ENCODE measurements at places on chromosomes 6 and 20.

- DNase-seq, result no peak
Observed at GRCh38 chr6:156395276-156395675, 381.9 kb upstream of the ARID1B start.

- no peak for DNase-seq
Observed at GRCh38 chr6:13404892-13405254, 76.5 kb upstream of the TBC1D7 start.

- DNase-seq, result no peak
Observed at GRCh38 chr6:75776461-75776860, 27.4 kb downstream of the MYO6 start.

- DNase-seq, result no peak
Observed at GRCh38 chr6:140285471-140285870, 911.0 kb upstream of the CITED2 start.

- DNase-seq, result no peak
Observed at GRCh38 chr6:14313248-14313647, 195.7 kb downstream of the CD83 start.

DNA sequence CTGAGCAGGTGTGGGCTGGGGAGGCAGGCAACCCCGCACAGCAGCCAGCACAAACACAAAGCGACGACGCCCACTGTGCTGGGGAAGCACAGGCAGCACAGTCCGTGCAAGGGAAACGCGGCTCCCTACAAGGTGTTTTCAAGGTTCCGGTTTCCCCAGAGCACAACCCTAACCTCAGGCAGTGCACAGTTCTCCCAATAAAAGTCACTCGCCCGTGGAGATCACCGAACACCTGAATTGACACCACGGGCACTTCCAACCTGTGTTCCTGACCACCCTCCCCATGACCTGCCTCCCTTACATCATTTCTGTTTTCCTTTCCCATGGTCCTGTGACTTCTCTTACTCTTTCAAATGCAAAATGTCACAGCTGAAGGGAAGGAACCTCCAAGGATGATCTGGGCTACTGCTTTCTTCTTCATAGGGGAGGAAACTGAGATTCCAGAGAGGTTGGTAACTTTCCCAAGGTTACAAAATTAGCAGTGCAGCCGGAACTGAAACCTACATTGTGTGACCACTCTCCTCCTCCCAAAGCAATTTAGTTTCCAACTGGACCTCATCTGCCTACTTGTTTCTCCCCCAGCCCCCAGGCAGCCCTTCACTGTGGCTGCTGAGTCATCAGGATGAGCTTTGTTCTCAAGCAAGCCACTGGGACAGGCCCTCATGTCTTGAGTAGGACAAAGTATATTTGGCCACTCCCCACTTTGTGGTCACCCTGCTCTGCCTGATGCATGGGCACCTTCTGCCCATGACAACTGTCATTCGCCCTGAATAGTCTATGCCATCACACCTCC is 125.3 kb downstream of the ATXN1 start:
- DNase-seq, result no peak

DNA sequence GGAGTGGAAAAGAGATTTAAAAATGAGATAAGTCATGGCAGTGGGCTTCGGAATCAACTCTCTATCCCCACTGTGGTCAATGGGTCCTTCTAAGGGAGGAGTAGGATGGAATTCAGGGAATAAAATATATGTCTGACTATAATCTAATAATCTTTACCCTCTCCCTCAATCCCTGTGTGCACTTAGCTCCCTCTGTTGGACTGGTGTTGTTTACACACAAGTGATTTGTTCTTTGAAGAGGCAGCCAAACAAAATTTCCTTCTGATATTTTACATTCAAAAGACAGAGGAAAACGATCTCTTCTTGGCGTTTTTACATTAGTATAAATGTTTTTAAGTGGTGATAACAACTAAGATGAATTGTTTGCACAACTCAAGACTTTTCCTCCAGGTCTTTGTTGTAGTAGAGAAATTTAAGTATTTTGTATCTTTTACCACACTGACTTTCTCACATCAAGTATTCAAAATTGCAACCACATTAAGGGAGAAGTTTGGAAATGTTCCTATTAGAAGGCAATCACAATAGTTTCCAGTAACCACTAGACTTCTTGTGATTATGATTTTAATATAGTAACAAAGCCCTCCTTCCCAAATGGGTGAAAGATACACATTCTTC is 317.8 kb downstream of the CENPW start:
- DNase-seq, result peak; percentile 32

DNA sequence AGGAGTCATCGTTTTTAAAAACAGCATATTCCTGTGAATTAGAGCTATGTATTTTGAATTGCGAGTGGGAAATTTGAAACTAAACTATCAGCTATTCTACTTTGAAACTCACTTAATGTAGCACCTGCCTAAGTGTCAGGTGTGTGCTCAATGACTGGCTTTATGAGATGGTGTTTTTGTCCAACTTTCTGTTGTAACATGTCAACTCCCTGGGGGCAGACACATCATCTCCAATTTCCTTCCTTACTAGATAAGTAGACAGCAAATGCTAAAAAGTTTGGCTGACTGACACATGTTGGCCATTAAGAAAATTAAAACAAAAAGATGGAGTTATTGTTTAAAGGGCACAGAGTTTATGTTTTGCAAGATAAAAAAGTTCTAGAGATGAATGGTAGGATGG is 226.9 kb downstream of the TFAP2B start:
- no peak for DNase-seq

DNA sequence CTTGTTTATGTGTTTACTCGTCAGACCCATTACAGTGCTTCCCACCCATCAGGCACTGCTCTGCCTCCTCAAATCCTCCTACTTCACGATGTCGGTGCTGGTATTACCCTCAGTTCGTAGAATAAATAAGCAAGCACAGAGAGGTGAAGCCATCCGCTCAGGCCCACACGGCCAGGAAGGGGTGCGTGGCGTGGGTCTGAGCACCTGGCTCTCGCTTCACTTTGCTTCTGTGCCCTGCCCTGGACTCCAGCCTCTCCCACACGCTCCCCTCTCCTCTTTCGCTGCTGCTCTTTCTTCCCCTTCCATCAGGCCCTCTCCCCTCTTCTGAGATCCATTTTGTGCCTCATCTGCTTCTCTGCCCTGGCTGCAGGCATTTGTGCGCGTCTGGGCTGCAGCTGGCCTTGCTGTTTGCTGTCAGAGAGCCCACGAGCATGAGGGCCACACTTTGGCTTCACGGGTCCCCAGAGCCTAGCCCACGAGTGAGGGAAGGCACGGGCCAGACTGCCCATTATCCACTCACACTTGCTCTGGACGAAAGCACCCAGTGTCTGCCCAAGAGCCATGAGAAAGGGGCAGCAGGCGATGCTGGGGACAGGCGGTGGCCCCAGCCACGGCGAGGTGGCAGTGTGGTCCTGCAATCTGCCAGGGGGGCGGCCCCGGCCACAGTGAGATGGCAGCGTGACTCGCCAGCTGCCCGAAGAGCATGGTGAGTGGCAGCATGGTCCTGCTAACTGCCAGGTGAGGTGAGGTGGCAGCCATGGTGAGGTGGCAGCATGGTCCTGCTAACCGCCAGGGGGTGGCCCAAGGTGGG is 96.2 kb upstream of the MPC1 start:
- no peak for DNase-seq

GRCh38 chr6:18441251-18441979 is 54.3 kb downstream of the RNF144B start:
- no peak for DNase-seq

DNA sequence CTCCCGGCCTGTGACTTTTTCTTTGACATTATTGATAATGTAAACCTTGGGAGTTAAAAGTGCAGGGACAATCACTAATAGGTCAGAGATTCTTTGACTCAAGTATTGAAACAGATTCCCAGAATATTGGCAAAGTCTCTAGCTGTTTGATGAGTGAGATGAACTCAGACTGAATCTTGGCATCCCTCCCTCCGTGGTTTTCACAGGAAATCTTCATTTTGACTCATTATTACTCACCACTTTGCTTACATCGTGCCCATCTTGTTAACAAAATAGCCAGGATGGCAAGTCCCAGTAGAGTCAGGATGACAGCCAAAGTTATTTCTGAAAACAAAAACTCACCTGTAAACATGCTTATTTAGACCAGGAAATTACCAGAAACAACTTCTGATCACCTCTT is 2.0 kb downstream of the TSBP1 start:
- no peak for DNase-seq

DNA sequence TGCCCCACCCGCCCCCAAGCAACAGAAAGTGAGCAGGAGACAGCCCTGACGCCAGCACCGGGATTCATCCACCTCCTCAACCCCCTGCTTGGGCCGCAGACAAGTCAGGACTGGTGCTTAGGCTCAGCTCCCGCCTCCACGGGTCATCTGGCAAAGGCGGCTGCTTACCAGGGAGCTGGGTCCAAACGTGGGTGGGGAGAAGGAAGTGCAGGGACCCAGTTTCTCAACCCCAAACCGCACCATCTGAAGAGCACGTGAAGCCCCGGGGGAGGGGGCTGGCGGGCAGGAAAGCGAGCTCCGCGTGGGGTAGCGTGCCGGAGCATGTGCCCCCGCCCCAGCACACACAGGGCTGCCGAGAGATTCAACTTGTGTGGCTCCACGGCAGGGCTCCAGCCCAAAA is 87.2 kb downstream of the BMP7 start:
- no peak for DNase-seq

- DNase-seq, result no peak
Observed at GRCh38 chr6:150150458-150150820, 7.6 kb downstream of the PPP1R14C start.

DNA sequence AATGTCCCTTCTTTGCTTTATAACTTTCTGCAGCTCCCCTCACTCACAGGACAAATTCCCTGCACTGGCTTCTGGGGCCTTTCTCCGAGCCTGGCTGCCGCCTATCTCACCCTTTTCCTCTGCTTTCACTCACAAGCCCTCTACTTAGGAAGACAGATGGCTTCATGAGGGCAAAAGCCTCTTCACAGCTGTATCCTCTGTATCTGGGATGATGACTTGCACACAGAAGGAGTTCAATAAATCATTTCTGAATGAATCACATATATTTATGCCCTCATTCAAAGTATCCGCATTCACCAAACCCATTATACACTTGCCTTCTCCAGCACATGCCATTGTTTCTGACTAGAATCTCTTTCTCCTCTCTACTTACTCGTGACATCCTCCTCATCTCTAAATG is 159.0 kb upstream of the RIPOR2 start:
- DNase-seq, result no peak

DNA sequence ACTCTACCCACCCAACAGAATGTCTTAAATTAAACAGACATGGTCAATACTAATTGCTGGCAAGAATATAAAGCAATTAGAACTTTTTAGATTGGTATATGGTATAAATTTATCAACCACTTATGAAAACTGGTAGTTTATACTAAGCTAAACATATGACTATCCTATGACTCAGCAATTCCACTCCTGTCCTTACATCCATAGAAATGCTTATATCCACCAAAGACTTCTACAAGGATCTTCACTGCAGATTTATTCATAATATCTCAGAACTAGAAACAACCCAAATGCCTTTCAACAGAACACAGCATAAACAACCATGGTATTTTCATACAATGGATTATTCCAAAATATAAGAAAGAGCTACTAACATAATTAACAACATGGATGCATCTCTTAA is 4.6 kb downstream of the ZNF184 start:
- no peak for DNase-seq

- DNase-seq, result no peak
Observed at GRCh38 chr6:31163922-31164321, 5.5 kb downstream of the TCF19 start.

DNA sequence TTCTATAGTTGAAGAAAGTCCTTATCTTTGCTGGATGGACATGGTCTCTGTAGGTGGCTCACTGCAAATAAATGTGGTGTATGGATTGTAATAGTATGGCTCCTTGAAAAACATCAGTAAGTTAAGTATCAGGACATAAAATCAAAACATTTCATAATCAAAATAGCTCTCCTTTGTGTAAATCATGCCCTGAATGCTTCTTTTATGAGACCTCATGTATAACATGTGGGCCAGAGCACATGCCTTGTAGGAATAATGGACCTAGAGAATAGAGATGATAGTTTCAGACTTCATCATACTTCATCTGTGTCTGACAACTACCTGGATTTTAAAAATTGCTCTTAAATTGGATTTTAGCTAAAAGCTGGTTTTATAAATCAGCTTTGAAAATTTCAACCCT is 159.9 kb downstream of the ASCC3 start:
- no peak for DNase-seq

DNA sequence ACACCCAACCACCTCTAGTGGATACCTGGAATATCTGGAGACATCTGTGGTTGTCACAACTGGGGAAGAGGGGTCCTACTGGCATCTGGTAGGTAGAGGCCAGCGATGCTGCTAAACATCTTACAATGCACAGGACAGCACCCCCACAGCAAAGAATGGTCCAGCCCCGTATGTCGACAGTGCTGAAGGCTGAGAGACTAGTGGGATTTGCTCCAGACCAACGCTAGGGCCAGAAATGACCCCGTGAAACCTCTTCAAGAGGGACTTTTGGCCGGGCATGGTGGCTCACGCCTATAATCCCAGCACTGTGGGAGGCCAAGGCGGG is 7.2 kb downstream of the PREX1 start:
- DNase-seq, result no peak

DNA sequence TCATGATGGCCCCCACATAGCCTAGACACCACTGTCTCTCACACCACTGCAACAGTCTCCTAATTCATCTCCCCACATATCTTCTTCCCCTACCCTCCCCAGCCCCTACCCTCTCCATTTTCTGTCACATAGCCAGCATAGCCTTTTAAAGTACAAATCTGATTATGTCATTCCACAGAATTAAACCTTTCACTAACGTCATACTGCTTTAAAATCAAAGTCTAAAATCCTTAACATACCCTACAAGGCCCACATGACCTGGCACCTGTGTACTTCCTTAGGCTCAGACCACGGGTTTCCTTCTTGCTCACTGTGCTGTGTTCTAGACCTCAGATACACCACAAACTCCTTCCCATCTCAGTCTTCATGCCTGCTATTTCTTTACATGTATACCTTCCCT is 5.9 kb downstream of the OSTM1 start:
- no peak for DNase-seq

DNA sequence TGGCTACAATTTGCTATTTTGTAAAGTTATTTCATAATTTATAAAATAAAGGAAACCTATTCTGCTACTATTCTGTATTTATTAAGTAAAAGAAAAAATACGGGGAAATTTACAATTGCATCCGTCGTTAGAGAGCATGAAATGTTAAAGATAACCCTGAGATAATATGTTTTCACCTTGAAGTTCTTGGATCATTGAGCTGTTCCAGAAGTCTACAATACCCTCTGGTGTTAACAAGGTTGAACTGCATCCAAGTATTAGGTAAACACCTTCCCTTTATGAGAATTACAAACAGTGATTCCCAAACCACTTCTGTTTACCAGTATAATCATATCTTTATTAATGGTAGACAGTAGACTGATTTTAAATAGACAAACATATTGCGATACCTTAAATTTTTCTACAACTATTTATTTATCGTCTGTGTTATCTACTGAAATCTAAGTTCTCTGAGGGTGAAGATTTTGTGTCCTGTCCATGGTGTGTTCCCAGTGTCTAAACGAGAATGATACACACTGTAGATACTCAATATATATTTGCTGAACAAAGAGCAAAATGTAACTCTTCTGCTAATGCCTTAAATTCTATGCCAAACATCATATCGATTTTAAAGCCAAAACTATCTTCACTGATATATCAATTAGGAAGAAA is 28.2 kb downstream of the TBC1D32 start:
- peak; percentile 18 for DNase-seq
